Epithelial cell of esophagus (primary cell): ENCODE measurements at places on chromosomes 7 and 10.
A peak's percentile ranks its signal among the peaks of the same experiment; 100 is the strongest.

DNA sequence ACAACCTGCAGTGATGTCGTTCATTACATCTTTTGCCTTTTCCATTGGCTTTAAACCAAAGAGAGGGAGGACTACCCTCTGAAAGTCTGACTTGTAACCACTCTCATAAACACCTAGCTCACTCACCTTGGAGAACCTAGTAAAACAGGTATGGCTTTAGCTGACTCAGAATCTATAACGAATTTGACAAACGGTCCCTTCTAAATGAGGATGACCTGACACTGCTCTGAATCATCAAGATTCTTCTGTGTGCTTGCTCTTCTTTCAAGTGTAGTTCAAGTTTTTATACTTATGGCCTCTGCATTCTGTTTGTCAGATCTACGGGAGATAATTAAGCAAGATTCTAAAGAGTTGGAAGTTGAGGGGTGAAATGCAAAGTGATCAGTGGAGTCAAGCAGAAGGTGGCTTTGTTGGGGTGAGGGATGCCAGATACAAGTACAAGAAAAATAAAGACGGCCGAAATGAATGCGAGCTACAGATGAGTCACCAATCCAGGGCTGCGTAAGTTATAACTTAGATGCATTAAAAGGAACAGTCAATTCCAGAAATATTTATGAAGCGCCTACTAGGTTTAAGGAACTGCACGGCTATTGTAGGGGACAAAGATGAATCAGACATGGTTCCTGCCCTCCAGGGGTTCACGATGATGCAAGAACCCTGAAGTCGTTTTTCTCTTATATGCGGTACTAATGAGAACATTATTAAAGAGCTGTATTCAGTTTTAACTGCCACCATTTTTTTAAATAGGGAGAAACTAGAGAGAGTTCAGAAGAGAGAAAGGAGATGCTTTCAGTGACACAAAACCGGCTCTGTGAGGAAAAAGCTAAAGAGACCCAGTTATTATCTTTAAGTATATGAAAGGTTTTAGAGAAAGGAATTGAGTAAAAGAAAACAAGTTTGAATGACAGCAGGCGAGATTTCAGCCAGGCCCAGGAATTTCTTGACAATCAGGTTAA lies 6.5 kb downstream of the HIPK2 start:
- DNase-seq = peak; percentile 96

DNA sequence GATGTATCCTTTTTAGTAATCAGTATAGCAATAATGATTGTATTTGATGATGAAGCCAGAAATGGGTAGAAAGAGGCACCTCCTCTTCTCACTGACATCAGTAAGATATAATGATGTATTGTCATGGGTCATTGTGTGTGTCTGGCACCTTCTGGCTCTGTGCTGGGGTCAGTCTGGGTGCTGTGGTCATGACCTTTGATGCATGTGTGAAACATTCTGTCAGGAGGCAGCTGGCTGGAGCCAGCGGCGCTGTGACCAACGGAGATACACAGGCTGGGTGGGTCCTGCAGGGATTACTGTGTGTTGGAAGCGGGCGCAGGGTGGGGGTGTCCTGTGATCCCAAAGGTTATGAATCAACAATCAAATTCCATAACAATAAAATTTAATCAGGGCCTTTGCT lies 35.2 kb downstream of the EEPD1 start:
- DNase-seq = no peak

GRCh38 chr7:123958186-123958703 lies 33.2 kb downstream of the SPAM1 start:
- DNase-seq = peak; percentile 68

- DNase-seq = peak; percentile 26
Measured at GRCh38 chr10:61000769-61001730, 57.1 kb upstream of the RHOBTB1 start.
